ENCODE measurements at places on chromosomes 11 and 22.

DNA sequence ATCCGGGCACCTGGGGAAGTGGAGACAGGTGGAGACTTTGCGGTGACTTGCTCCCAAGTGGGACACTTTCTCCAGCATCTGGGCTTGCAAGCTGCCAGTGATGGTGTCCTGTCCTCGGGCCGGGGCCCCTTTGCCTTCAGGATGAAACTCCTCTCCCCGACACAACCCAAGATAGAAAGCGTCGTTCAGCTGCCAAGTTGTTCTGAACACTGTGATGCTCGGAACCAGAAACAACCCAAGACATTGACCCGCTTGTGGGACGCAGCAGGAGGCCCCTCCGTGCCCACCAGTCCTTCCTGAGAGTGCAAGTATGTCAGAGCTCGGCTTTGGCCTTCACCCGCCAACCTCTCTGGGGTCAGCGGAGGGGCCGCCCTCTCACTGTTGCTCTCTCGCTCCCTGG, 31.3 kb downstream of the LINC01488 start:
- no peak for DNase-seq

DNA sequence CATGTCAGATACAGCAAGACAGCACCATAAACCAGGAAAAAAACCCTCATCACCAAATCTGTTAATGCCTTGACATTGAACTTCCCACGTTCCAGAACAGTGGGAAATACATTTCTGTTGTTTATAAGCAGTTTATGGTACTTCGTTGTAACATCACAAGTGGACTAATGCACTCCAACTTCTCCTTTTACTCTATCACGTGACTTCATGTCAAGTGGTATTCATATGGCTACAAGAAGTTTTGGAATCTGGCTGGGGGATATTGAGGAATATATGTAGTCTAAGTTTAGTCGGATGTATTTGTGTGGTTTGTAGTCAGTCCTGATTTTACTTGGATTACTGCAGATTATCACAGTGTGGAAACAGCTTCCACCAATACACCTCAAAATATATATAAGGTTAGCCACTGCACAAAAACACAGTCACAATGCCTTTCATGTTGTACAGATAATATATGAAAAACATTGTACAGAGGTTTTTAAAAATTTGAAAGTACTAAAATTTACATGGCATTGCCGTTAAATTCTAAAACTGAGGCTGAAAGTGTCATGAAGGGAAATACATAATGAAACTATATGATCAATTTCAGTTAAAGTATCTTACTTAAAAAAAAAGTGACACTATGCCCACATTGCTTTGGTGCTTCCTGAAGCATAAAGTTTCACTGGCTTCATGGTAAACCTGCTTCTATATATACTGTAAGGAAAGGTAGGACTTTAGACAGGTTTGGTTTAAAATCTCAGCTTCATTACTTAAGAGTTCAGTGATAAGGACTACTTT, 134.1 kb downstream of the CASP12 start:
- DNase-seq = no peak

- DNase-seq = no peak
Measured at GRCh38 chr11:126122863-126123262, 60.2 kb upstream of the CDON start.

- DNase-seq = no peak
Measured at GRCh38 chr11:108875134-108875533, 210.3 kb downstream of the DDX10 start.

DNA sequence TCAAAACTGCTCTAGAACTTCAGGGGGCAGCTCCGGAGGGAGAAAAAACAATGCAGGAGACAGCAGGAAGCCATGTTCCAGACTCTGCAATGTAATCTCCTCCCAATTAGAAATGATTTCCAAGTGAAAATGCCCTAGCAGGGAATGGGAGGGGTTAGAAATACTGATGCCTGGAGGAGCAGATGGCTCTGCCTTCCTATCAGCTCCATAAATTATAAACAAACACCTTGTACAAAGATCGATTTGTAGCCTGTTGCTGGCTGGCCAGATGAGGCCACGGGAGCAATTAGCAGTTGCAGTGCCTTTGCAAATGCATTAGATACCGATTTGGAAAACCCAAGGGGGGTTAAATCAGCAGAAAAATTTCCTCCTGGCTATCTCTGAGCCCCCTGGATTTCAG, 46.6 kb upstream of the CHRM4 start:
- no peak for DNase-seq

GRCh38 chr22:46031066-46031465, 54.1 kb upstream of the WNT7B start:
- DNase-seq = no peak

DNA sequence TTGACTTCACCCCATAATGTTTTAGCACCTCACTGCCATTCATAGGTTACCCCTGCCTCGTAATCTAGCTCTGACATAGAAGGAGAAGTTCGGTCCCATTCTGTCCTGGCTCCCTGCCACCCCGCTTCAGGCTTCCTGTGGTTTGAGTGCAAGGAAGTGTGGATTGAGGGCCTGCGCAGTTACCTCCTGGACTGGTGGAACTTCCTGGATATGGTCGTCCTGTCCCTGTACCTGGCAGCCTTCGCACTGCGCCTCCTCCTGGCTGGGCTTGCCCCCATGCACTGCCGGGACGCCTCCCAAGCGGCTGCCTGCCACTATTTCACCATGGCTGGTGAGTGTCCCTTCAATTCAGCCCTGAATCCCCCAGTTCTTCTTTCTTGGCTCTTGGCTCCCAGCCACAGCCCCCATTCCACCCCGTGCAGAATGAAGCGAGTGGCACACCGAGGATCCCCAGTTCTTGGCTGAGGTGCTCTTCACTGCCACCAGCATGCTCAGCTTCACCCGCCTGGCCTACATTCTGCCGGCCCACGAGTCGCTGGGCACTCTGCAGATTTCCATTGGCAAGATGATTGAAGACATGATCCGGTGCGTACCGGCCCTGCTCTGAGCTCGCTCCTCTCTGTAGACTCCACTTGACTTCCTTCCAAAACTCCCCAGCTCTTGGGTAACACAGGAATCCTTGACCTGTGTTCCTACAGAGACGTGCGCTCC, 15.4 kb downstream of the ART5 start:
- DNase-seq = no peak

DNA sequence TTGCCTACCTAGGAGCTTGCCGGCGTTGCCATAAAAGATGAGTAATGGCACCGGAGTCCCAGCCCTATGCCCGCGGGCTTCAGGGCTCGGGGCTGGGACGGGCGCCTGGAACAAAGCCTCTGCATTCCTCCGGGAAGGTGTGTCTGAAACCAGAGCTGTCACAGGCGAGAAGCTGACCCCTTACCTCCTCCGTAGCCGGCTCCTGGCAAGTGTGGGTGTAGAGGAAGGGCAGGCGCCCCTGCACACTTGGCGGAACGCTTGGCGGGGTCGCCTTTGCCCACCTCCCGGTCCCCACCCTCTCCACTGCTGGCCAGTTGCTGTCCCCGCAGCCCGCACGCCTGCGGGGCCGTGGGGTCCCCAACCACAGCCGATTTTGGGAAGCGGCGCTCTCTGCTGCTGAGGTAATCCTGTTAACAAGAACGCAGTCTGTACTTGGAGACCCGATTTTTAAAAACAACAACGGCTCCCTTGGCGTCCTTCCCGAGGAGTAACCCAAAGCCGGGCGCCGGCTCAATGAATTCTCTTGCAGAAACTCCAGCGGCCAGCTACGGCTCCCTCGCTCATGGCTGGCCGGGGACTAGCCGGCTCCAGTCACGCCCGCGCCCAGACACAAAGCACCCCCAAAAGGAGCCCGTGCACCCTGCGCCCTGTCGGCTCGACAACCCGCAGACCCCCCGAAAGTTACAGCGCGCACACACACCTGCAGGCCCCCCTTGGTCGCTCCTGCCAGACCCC, 89.2 kb downstream of the PLEKHA7 start:
- DNase-seq = peak; percentile 6

DNA sequence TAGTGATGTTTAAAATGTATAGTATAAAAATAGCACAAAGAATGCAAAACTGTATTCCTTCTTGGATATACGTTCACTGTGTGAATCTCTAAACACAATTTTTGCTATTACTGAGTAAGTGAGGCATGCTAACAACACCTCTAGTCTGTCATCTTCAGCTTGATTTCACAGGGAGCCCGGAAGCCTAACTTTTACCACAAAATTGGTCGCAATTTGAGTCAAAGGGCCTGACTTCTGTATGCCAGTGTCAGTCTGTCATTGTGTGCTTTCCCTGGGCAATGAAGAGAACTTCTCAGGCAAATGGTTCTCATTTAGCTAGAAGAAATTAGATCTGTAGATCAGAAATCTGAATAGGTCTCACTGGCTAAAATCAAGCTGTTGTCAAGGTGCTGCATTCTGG, 1059.5 kb downstream of the FAM181B start:
- DNase-seq = no peak

- DNase-seq = no peak
Measured at GRCh38 chr22:27474112-27474571, 327.4 kb downstream of the MN1 start.

GRCh38 chr11:73366265-73366610, 10.0 kb upstream of the RELT start:
- DNase-seq = no peak

DNA sequence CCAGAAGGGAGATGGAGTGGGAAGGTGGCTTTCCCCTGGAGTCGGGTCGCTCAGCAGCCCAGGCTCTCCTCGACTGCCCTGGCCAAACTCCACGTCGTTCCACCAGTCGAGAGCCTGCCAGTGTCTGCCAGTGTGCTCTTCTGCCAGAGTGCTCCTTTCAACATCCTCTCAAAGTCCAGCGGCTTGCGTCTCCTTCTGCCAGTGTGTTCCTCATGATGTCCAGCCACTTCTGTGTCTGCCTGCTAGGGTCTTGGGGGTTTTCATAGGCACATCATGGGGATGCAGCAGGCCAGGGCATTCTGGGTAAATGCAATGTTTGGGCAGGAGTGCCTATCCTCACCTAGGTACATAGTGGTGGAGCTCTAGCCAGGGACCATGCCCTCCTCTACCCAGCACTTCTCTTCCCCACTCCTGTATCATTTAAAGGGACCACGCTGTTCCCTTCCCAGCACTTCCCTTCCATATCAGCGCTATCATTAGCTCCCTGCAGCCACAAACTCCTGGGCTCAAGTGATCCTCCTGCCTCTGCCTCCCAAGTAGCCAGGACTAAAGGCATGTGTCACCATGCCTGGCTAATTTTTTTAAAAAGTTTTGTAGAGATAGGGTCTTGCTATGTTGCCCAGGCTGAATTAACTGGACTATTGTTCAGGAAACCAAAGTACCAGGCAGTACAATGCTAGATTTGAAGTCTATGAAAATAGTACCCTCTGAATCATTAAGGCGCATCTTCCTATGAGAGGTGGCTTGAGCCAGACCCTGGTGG, 62.9 kb upstream of the CLDN5 start:
- no peak for DNase-seq

DNA sequence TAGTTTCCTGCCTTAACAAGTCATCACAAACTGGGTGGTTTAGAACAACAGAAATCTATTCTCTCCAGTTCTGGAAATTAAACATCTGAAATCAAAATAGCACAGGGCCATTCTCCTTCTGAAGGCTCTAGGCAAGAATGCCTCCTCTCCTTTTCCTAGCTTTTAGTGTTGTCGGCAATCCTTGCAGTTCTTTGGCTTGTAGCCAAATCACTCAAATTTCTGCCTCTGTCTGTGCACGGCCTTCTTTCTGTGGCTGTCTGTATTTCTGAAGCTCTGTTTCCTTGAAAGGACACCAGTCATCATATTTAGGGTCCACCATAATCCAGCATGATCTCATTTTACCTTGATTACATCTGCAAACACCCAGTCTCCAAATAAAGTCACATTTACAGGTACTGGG, 795.5 kb downstream of the METTL15 start:
- DNase-seq = peak; percentile 19

DNA sequence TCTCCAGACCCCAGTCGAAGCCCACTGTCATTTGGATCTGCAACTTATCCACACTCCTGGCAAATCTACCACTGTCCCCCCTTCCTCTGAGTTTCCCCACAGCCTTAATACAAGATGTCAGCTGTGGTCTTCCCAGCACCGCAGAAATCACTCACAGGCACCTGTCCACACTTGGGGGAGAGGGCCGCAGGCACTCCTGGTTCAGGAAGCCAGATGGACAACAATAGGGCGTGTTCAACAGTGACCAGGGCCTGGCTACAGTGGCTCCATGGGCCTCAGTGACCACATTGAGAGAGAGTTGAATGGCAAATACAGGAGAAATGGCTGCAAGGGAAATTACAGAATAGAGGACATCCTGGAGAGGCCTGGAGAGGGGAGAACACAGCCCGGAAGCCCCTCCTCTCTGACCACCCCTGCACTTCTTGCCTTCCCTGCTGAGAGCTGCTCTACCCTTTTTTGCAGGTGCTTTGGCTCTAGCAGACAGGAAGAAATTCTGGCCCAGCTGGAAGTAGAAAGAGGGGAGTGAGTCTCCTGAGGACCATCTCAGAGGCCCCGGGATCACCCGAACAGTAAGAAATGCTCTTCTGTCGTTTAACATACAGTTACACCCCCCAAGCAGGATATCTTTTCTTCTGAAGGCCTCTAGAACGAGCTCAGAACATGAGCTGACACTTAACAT, 164.6 kb downstream of the FEZ1 start:
- no peak for DNase-seq

GRCh38 chr11:117901601-117902000, 25.1 kb upstream of the FXYD6 start:
- DNase-seq = no peak

Data from NCI-H1105 (cell line).